ENCODE measurements at places on chromosomes 16 and 17.

DNA sequence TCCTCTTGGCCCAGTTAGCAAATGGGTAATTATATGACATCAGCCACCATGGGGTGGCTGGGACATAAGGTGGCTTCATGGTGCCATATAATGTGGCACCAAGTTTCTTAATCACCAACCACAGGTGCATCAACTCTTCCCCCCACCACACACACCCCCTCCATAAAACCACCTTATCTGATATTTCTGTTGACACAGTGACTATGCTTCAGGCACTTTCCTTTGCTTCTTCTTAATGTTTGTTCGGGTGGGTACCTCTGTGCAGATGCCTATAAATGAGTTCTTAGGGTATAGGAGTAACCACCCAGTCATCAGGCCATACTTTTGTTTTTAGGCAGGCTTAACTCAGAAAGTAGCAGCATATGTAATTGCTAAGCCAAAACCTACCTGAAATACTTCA is 29.5 kb downstream of the RNF43 start:
- no peak for DNase-seq

GRCh38 chr17:36899250-36900159 is 37.8 kb upstream of the LHX1 start:
- DNase-seq: no peak

DNA sequence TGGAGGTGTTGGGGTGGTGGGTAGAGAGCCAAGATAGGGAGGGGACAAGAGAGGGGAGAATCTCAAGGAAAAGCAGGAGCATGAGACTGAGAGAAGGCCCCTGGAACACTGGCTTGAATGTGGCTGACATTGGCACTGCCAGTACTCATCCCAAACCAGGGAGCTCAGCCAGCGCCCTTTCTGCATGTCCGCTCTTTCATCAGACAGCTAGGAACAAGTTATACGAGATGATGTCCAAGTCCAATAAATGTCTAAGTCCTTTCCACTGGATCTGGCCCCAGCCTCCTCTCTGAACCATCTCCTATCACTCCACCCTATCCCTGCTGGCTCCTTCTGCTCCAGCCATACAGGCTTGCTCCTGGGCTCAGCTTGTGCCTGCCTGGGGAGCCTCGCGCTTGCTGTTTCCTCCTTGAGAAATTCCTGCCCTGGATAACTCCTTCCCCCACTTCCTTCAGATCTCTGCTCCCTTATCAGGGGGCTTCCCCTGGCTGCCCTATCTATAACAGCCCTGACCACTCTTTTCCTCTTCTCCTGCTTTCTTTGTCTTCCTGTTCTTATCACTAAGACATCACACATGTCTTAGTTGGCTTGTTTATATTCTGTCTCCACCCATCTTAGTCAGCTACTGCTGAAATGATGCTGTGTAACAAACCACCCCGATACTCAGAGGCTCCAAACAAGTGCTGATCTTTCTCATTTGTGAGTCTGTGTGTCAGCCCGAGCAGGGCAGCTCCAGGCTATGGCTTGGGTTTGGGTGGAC is 37.1 kb upstream of the MEOX1 start:
- DNase-seq: no peak

DNA sequence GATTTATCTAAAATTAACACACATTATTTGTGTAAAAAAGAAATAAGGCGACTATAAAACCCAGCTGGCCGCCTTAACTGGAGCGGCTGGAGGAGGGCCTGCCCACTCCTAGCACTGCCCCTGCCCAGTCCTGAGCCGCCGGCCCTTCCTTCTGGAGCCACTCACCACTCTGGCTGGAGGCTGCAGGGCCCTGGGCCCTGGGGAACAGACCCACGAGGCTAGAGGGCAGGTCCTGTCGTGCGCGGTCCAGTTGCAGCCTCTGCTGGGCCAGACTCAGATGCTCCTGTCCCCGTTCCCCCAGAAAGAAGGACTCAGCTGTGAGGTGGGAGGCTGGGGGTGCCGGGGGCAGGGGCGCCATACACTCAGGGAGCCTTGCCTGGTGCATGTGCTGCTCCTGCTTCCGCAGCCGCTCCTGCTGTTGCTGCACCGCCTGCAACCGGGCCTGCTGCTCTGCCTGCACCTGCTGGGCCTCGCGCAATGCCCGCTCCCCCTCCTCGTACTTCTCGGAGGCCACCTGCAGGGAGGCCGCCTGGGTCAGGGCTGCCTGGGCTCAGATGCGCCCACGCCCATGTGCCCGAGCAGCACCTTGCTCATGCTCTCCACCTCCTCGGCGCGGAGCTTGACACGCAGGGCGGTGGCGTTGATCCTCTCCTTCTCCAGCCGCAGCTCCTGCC is 9.0 kb upstream of the MRPL38 start:
- no peak for DNase-seq

GRCh38 chr17:48240562-48241130 is 133.1 kb downstream of the SNX11 start:
- DNase-seq: no peak

DNA sequence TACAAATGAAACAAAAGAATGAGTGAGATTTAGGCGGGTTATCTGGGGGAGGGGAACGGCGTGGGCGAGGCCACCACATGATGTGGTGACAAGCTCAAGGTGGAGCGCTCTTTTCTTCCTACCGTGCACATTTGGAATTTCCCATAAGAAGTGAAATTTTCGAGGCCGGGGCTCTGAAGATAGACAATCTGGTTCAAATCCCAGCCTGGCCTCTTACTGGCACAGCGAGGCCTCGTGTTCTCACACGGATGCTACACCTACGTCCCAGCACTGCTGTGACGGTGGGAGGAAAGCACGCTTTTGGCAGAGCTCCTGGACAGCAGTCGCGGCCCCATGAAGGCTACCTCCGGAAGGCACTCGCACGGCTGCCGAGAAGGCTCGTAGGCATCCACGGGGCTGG is 25.2 kb downstream of the ZDHHC7 start:
- DNase-seq: peak; percentile 32

DNA sequence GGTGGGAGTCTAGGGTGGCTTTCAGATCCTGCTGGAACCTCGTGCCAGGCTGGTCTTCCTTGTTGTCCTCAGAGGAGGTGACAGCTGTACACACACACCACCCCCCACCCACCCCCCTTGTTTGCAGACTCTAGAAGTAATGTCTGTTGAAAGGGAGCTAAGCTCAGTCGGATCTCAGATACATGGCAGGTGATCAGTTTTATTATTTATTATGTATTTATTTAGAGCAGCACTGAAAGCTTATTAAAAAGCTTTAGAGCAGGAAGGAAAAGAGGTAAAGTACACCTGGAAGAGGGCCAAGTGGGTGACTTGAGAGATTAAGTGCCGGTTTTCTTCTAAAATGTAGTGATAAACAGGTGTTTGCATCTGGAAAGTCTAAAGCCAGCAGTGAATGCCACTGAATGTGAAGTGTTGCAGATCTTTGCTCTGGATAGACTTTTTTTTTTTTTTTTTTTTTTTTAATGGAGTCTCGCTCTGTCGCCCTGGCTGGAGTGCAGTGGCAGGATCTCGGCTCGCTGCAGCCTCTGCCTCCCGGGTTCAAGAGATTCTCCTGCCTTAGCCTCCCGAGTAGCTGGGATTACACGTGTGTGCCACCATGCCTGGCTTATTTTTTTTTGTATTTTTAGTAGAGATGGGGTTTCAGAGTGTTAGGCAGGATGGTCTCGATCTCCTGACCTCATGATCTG is 40.2 kb downstream of the FOXK2 start:
- DNase-seq: no peak

GRCh38 chr16:85245307-85246172 is 133.3 kb upstream of the CIBAR2 start:
- DNase-seq: peak; percentile 69

- peak; percentile 60 for DNase-seq
Measured at GRCh38 chr16:68367030-68367429, 56.2 kb downstream of the PRMT7 start.

DNA sequence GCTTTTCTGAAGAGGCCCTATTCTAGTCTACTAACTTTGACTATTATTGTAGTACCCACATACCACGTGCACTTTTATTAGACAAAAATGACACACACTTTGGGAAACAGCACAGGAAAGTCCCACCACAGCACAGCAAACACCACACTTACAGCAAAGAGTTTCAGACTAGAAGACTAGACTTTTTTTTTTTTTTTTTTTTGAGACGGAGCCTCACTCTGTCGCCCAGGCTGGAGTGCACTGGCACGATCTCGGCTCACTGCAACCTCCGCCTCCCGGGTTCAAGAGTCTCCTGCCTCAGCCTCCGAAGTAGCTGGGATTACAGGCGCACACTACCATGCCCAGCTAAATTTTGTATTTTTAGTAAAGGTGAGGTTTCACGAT is 20.1 kb downstream of the YWHAE start:
- no peak for DNase-seq

- DNase-seq: no peak
Measured at GRCh38 chr17:78715876-78716275, 66.2 kb downstream of the CYTH1 start.

DNA sequence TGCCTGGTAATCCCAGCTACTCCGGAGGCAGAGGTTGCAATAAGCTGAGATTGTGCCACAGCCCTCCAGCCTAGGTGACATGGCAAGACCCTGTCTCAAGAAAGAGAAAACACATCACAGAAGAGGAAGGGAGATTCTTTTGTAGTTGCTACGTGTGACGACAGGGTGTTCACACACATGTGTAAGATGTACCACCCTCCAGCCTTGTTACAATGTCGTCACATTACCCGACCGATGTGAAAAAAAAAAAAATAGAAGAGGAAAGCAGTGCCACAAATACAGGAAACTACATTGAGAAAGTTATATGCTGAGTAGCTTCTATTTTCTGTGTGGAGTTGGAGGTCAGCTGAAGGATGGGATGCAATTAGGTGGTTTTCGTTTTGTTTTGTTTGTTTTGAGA is 56.0 kb downstream of the CLUH start:
- no peak for DNase-seq

DNA sequence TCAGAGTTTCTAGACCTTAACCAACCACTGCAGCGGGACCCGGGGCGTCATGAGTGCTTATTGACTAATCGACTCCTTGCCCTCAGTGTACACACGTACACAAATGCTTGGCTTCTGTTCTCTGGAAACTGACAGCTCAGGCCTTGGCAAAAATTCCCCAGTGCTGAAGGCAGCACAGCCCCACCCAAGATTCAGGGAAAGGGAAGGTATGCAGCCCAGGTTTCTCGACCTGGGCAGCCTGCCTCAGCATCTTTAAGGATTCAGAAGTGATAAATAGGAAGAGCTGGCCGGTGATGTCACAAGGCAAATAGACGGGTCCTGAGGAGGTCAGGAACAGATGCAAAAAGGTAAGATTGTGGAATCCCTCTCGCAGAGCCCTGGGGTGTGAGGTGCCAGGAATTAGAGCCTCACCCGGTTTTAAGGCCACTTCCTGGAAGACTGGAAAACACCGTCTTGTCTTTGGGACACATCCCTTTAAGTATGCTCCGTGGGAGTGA is 9.0 kb upstream of the CDH3 start:
- no peak for DNase-seq

- no peak for DNase-seq
Measured at GRCh38 chr17:55683550-55684315, 38.9 kb downstream of the TMEM100 start.

DNA sequence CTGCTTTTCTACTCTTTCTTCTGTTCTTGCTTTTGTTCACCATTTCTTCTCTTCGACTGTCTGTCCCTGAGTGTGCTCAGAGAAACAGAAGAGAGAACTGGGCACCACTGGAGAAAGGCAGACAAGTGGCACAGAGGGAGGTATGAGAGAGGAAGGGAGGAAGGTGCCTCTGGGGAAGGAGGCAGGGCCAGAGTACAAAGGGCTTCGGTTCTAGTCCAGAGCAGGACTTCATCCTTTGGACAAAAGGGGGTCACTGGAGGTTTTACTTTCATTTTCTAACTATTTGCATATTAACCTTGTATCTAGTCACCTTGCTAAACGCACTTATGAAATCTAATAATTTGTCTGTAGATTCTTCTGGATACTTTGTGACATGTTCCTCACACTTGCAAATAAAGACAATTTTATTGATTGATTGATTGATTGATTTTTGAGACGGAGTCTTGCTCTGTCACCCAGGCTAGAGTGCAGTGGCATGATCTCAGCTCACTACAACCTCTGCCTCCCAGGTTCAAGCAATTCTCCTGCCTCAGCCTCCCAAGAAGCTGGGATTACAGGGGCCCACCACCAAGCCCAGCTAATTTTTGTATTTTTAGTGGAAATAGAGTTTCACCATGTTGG is 13.5 kb downstream of the ITGB4 start:
- no peak for DNase-seq

DNA sequence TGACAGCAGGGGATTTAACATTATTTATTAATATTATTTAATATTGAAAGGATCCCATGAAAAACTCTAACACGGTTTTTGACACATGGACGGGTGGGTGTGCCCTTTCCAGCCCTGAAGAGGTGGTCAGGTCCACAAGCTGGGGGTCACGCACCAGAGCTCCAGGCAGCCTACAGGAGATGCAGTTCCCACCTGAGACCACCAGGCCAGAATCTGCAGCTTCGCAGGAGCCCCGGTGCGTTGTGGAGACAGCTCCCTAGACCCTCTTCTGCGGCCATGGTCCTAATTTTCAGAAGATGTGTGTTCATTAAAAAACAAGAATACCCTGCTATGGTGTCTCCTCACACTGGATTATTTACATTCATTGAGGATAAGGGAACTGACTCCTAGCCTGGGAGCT is 331.1 kb downstream of the C16orf95 start:
- DNase-seq: no peak

GRCh38 chr17:17402558-17402957 is 74.2 kb upstream of the MED9 start:
- no peak for DNase-seq

GRCh38 chr17:65020284-65020683 is 36.3 kb downstream of the GNA13 start:
- DNase-seq: no peak

- no peak for DNase-seq
Measured at GRCh38 chr17:43588121-43588520, 42.0 kb upstream of the ETV4 start.

DNA sequence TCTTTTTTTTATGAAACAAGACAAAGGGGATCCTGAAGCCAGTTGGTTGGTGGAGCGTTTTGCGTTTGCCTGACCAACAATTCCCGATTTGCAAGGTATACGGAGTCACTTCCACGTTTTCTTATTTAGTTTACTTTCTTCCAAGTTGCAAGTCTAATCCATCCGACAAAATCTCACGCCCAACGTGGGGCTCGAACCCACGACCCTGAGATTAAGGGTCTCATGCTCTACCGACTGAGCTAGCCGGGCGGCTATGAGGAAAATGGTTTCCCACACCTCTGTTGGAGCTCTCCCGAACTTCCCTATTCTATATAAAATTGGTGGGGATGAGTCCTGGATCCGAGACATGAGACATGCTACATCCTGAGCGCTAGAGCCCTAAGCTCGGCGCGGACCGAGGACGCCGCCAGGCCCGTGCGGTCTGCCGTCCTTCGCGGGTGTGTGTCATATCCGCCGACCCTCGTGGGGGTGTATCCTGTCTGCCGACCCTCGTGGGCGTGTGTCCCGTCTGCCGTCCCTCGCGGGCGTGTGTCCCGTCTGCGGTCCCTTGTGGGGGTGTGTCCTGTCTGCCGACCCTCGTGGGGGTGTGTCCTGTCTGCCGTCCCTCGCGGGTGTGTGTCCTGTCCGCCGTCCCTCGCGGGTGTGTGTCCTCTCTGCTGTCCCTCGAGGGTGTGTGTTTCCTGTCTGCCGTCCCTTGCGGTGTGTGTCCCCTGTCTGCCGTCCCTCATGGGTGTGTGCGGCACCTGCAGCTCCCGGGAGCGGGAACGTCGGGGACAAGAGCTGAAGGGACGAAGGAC is 22.6 kb downstream of the ZNF213 start:
- peak; percentile 82 for DNase-seq

GRCh38 chr16:88967830-88968588 is 9.0 kb downstream of the CBFA2T3 start:
- no peak for DNase-seq

GRCh38 chr16:12329246-12329995 is 352.9 kb downstream of the SNX29 start:
- DNase-seq: no peak

- no peak for DNase-seq
Measured at GRCh38 chr17:3534881-3535252, 22.7 kb downstream of the TRPV3 start.
